ENCODE measurements at places on chromosomes 3 and 15.

- DNase-seq, result no peak
These were observed 30.1 kb upstream of the NANOGP8 start for GRCh38 chr15:35115155-35115725.

DNA sequence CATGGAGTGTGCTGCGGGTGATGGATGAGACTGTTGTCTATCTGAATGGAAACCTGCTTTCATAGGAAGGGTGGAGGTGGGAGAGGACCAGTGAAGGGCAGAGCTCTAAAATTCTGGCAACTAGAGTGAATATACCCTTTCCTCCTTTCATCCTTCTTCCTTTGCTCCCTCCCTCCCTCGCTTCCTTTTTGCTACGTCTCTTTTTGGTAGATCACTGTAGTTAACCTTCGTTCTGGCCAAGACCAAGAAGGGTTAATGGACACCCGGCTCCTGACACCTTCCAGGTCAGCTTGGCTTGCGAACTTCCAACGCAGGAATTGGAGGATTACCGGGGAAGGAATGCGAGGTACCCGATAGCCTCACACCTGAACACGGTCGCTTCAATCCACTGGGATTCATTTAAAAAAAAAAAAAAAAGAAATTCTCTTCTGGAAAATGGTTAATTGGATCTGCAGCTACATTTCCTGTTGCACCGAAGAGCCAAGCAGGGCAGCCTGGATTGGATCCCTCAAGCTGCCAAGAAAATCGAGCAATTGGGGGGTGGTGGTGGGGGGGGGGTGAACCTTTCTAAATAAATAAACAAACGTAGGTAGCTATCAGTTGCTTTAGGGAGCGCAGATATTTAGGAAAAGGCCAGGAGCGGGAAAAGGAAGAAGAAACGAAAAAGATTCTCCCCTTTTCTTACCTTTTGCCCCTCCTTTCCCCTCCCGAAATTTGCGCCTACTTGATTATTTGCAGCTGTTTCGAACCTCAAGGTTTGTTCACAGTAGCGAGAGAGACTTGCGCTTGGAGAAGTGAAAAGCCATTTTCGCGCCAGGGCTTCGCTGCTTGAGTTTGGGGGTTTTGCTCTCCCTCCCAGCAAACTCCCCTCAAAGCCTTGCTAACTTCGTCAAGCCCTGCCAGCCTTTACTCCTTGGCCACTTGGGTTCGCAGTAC lies 9.5 kb upstream of the NR2F2 start:
- no peak for DNase-seq

DNA sequence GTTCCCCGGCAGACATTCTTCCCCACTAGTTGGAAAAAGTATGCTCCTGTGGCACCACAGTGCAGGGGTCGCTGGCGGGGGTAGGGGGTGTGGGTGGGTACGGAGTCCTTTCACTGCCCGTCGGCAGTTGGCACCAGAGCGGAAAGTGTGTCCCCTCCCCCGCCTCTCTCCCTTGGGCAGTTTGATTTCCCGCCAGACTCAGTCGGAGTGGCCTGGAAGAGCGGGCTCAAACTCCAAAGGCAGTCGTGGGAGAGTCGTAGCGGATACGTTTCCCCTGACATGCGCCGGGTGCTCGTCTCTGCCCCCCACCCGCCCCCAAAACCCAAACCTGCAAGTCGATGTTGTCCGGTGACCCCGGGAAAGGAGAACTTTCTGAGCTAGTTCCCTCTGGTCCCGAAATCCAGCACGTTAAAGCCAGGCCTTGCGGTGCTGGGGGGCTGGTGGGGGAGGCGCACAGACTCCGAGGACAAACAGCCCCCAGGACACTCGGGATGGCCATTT lies 4.4 kb upstream of the FOXB1 start:
- DNase-seq, result no peak

DNA sequence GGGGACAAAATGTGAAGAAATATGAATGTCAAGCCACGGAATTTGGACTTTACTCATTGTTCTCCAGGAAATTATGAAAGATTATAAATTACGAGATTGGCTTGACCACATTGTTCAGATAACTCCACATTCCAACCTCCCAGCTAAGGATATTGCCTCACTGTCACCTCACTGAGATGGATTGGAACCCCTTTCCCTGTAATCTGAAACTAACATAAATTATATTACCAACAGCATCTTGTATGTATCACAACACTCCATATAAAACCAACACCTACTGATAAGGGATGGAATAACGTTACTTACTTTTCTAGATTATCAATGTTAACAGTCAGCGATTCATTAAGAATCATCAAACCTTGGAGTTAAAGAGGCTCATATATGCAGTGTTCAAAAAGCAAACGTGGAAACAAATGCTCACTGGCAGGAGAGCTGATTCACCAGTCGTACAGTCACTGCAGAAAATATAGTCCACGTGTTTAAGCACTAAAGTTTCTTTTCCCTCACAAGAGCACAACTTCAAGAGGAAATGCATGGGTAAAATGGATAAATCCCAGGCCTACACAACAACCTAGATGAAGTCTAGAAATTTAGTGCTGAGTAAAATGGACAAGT lies 451.5 kb downstream of the FGF12 start:
- DNase-seq, result no peak

DNA sequence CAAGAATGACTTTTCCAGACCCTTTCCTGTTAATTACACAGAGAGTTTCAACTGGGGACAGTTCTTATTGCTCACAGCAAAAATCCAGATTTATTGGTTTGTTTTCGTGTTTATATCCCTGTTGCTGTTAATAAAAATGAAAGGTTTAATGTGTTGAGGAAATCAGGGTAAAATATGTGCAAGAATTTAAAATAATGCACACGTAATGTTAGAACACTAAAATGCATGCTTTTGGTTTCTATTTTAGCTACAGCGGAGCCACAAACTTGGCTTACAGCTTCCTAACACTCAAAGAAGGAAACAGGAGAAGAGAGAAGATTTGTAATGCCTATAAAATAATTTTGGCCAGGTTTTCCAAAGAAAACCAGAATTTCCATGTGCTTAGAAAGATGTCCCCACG lies 62.7 kb downstream of the CASR start:
- DNase-seq, result no peak

GRCh38 chr3:13141991-13142412 lies 68.8 kb upstream of the IQSEC1 start:
- no peak for DNase-seq

GRCh38 chr3:18964640-18965039 lies 183.7 kb upstream of the KCNH8 start:
- DNase-seq, result no peak

Data from fibroblast of skin of left biceps (primary cell).